Activated CD8-positive, alpha-beta memory T cell treated with anti-CD3 and anti-CD28 coated beads, Interleukin-2, amount 10 ng/mL, durations not matched to agents 7 days and 5 days (primary cell): ENCODE measurements at places on chromosomes 11 and 22.

- H3K36me3 ChIP-seq, result no peaks in the 10 kb centered on the region
- H3K27me3 ChIP-seq, result no peaks in the 10 kb centered on the region
- H3K4me3 ChIP-seq, result no peak overlapping the region
- no peaks in the 10 kb centered on the region for H3K4me1 ChIP-seq
Observed at GRCh38 chr11:40434926-40435325, 1024.5 kb downstream of the LRRC4C start.

GRCh38 chr11:65183201-65183891 is 1.6 kb downstream of the CAPN1 start:
- no peak for DNase-seq
- peak overlapping the region; percentile 49 for H3K27ac ChIP-seq
- no peaks in the 10 kb centered on the region for H3K27me3 ChIP-seq
- peaks cover 19% of the 10 kb centered on the region for H3K4me1 ChIP-seq
- H3K4me3 ChIP-seq, result peak overlapping the region; percentile 83

DNA sequence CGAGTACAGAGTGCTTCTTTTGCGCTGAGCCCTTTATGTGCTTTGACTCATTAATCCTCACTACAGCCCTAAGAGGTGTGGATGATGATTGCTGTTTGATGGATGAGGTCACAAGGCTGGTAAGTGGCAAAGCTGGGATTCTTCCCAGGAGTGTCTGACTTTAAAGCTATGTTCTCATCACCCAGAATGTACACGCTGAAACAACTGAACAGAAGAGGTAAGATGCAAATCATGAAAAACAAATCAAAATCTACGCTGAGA is 37.7 kb upstream of the CREB3L1 start:
- H3K36me3 ChIP-seq, result no peaks in the 10 kb centered on the region
- H3K4me1 ChIP-seq, result peaks cover 42% of the 10 kb centered on the region
- no peak overlapping the region for H3K27ac ChIP-seq
- no peak overlapping the region for H3K4me3 ChIP-seq

- peaks cover 7% of the 10 kb centered on the region for H3K27me3 ChIP-seq
- H3K4me1 ChIP-seq, result no peaks in the 10 kb centered on the region
- no peak for DNase-seq
- no peak overlapping the region for H3K27ac ChIP-seq
- H3K36me3 ChIP-seq, result no peaks in the 10 kb centered on the region
Observed at GRCh38 chr11:63931045-63931444, 7.8 kb upstream of the NAA40 start.

- no peak for DNase-seq
- H3K4me1 ChIP-seq, result no peaks in the 10 kb centered on the region
- no peaks in the 10 kb centered on the region for H3K36me3 ChIP-seq
- H3K4me3 ChIP-seq, result no peak overlapping the region
Observed at GRCh38 chr11:109739379-109739778, 317.4 kb downstream of the C11orf87 start.

- no peaks in the 10 kb centered on the region for H3K27me3 ChIP-seq
- H3K36me3 ChIP-seq, result no peaks in the 10 kb centered on the region
- no peak overlapping the region for H3K4me3 ChIP-seq
- DNase-seq, result no peak
- H3K4me1 ChIP-seq, result no peaks in the 10 kb centered on the region
Observed at GRCh38 chr11:1479678-1480118, 6.9 kb downstream of the MOB2 start.

- no peaks in the 10 kb centered on the region for H3K4me1 ChIP-seq
- H3K27me3 ChIP-seq, result peaks cover 12% of the 10 kb centered on the region
- no peaks in the 10 kb centered on the region for H3K36me3 ChIP-seq
- H3K27ac ChIP-seq, result no peak overlapping the region
- no peak overlapping the region for H3K4me3 ChIP-seq
Observed at GRCh38 chr11:68673306-68673945, 10.9 kb upstream of the GAL start.

DNA sequence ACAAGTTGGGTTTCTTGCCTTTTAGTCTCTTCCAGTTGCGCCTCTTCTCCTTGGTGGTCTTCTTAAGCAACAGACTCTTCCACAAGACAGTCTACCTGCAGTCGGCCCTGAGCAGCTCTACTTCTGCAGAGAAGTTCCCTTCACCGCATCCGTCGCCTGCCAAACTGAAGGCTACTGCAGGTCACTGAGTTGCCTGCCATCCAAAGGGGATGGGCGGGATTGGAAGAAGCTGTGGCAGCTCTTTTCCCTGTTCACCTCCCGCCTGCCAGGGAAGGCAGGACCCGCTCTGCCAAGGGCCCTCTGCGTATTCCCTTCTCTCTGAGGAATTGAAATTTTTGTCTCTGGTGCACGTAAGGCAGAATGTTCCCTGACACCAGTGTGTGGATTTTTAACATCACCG is 9.2 kb upstream of the STT3A start:
- no peak overlapping the region for H3K4me3 ChIP-seq
- H3K36me3 ChIP-seq, result peaks cover 38% of the 10 kb centered on the region
- no peak for DNase-seq
- no peak overlapping the region for H3K27ac ChIP-seq
- no peaks in the 10 kb centered on the region for H3K27me3 ChIP-seq
- peaks cover 3% of the 10 kb centered on the region for H3K4me1 ChIP-seq

DNA sequence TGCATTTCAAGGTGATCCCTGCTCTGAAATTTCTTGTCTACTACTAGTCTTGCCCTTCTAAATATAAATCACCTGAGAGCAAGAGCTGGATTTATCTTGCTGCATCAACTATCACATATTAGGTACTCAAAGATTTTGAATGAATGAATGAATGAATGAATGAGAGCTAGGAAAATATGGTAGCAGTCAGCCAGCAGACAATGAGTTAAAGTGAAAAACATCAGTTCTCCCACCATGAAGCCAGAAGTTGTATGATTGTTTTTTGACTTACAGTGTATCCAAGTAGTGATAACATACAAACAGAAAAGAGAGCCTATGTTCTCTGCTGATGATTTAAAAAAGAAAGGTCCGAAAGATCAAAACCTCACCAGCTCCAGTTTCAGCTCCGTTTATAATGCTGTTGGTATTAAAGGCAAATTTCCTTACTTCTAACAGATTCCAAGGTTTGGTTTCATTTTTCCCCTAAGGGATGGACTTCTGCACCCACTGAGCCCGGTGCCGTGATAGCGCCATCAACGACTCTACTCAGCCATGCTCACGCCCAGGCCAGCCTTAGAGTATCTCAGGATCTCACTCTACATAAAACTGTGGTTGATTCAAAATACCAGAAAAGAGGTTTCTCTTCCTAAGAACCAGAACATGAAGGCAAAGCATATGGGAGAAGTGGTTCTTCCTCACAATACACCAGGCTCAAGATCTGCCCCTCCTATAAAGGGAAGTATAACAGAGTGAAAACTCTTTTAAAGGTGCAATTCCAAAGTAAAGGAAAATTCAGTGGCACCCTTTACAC is 92.0 kb downstream of the SGSM3 start:
- peaks cover 19% of the 10 kb centered on the region for H3K36me3 ChIP-seq
- peak overlapping the region; percentile 99 for H3K27ac ChIP-seq
- peak overlapping the region; percentile 87 for H3K4me3 ChIP-seq
- peak; percentile 50 for DNase-seq

- no peaks in the 10 kb centered on the region for H3K27me3 ChIP-seq
- DNase-seq, result no peak
- peaks cover 23% of the 10 kb centered on the region for H3K36me3 ChIP-seq
- H3K4me3 ChIP-seq, result no peak overlapping the region
Observed at GRCh38 chr11:18312663-18313420, 9.1 kb downstream of the HPS5 start.

DNA sequence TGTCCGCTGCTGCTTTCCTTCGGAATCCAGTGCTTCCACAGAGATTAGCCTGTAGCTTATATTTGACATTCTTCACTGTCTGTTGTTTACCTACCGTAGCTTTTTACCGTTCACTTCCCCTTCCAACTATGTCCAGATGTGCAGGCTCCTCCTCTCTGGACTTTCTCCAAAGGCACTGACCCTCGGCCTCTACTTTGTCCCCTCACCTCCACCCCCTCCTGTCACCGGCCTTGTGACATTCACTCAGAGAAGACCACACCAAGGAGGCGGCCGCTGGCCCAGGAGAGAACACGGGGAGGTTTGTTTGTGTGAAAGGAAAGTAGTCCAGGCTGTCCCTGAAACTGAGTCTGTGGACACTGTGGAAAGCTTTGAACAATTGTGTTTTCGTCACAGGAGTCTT is 15.4 kb upstream of the ST14 start:
- H3K4me3 ChIP-seq, result no peak overlapping the region
- no peaks in the 10 kb centered on the region for H3K36me3 ChIP-seq
- H3K27me3 ChIP-seq, result no peaks in the 10 kb centered on the region

DNA sequence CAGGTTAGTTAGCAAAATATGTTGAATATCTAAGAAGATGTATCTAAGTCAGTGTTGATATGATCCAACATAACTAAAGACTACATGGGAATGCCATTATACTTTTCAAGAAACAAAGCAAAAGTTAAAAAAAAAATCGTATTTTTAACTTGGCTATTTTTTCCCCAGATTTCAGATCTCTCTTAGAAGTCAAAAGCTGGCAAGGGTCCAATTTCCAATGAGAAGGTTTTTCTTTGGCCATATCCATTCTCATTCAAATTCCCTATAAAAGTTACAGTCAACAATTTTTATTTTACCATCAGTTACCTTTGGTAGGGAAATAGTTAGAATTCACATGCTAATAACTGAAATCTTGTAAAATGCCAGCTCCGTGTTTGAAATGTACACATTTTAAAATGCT is 70.5 kb upstream of the FAT3 start:
- no peak for DNase-seq
- no peak overlapping the region for H3K4me3 ChIP-seq
- no peaks in the 10 kb centered on the region for H3K27me3 ChIP-seq
- no peak overlapping the region for H3K27ac ChIP-seq
- no peaks in the 10 kb centered on the region for H3K36me3 ChIP-seq

DNA sequence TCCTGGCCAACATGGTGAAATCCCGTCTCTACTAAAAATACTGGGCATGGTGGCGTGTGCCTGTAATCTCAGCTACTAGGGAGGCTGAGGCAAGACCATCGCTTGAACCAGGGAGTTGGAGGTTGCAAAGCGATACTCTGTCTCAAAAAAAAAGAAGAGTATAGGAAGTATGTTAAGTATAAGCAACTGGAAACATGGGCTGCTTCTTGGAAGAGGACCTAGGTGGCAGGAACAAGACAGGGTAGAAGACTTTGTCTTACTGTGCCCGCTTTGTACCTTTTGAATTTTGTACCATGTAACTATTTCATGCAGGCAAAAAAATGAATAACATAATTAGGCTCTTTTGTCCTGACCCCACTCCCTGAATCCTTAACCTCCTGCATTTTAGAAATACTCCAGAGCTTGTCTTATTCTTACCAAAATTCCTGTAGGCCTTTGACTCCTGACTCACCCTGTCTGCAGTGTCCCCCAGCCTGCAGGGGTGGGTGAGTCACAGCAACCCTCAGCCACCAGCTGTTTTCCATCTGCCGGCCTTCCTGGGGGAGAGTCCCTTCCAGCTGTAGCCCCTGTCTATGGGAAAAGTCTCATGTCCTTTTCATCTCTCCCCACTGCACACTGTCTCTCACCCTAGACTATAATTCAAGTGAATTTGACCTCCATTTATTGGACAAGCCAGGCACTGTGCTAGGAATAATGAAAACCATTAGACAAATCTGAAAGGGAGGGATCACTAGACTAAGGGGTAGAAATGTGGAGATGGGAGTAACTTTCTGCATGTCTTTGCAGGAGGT is 41.8 kb downstream of the TXN2 start:
- peaks cover 41% of the 10 kb centered on the region for H3K4me1 ChIP-seq
- no peak for DNase-seq
- H3K4me3 ChIP-seq, result no peak overlapping the region
- no peaks in the 10 kb centered on the region for H3K36me3 ChIP-seq

GRCh38 chr22:37063431-37064420 is 12.2 kb downstream of the KCTD17 start:
- peaks cover 3% of the 10 kb centered on the region for H3K27me3 ChIP-seq
- H3K27ac ChIP-seq, result no peak overlapping the region
- DNase-seq, result no peak

DNA sequence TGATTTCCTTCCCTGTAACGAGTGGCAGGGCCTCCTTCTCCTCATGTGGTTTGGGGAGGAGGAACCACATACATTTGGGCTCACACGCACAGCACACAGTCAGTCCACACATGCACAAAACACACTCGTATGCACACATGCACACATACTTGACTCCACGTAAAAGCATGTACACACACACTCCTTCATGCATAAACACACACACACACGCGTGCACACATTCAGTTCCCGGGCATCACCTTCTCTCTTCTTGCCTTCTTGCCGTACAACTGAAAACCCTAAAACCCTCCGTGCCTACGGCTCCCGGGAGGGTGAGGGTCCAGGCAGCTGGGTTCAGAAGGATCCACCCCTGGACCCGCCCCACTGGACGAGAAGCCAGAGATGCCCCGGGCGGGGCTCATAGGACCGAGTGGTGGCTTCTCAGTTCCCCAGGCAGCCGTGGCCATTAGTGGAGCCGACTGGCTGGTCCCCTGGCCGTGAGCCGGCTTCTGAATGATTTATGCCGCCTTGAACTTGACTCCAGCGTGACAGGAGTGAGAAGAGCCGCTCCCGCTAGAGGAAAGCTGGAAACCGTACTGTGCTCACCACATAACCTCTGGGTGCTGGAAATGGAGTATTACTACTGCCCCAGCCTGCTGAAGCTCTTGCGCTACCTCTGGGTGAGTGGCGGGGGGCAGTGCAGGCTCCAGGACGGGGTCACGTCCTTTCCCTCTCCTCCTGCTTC is 117.4 kb downstream of the KIAA1671 start:
- peak overlapping the region; percentile 88 for H3K27ac ChIP-seq
- DNase-seq, result peak; percentile 61
- H3K27me3 ChIP-seq, result no peaks in the 10 kb centered on the region

DNA sequence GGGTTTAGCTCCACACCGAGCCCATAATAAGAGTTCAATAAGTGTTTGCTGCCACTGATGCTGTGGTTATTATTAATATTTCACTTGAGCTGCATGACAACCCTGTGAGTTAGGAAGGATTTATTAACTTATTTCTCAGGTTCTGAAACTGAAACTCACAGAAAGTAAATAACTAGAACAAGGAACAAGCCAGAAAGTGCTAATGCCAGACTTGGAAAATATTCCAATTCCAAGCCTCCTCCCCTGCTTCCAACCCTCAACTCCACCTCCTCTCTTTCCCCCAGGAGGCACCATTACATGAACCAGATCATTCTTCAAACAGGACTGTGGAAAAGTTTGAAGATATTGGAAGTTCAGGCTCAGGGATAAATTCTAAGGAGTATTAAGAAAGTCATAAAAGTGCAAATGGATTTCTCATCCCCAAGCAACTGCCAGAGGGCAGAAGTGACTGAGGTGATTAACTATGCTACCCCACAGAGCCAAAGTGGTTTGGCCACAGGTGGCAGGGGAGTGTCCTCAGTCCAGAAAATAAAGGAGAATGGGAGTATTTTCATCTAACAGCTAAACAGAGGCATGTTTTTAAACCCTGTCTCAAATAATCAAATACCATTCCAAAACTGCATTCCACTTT is 3.2 kb upstream of the FJX1 start:
- peaks cover 43% of the 10 kb centered on the region for H3K27me3 ChIP-seq
- DNase-seq, result no peak
- H3K36me3 ChIP-seq, result no peaks in the 10 kb centered on the region
- H3K4me3 ChIP-seq, result no peak overlapping the region
- no peak overlapping the region for H3K27ac ChIP-seq
- peaks cover 4% of the 10 kb centered on the region for H3K4me1 ChIP-seq

- no peak for DNase-seq
- no peak overlapping the region for H3K4me3 ChIP-seq
- H3K27ac ChIP-seq, result no peak overlapping the region
- H3K36me3 ChIP-seq, result no peaks in the 10 kb centered on the region
- no peaks in the 10 kb centered on the region for H3K27me3 ChIP-seq
- H3K4me1 ChIP-seq, result peaks cover 5% of the 10 kb centered on the region
Observed at GRCh38 chr22:38788021-38788816, 5.7 kb downstream of the DNAL4 start.
